ENCODE measurements at places on chromosomes 2 and 18. TPM values are rescaled to one million over a fixed set of nuclear protein-coding genes. Genes with fewer than 3 reads are reported as not detected.

DNA sequence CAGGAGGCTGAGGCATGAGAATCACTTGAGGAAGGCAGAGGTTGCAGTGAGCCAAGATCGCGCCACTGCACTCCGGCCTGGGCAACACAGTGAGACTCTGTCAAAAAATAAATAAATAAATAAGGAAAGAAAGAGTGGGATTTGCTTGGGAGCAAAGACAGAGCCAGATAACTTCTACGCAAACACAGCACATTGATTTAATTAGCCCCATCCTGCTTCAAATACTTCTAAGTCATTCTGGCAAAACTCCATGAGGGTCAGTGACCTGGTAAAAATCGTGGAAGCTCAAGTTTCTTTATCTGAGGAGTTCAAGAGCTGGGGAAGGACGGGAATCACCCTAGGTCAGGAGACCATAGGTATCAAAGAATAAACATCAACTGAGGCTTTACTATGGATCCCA is 70.6 kb upstream of the TCF7L1 start:
- no peaks in the 10 kb centered on the region for H3K36me3 ChIP-seq
- no peaks in the 10 kb centered on the region for H3K27me3 ChIP-seq
- no peaks in the 10 kb centered on the region for H3K4me1 ChIP-seq
- no peak for DNase-seq
- H3K27ac ChIP-seq: no peak overlapping the region

DNA sequence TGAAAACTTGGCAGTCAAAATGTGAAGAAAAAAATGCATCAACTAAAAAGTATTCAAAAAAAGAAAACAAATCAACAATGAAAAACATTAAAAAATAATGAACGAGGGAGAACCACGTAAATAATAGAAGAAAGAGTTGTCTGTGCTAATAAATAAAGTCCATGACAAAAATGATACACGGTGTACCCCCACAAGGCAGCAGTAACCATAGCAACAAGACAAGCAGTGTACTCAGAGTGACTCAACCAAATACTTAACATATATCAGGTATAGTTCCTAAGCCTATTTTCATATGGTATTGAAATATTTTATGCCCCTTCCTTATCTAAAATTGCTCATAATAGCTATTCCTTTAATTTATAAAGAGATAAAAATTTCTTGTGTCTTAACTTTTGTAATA is 162.3 kb upstream of the TMEM200C start:
- no peaks in the 10 kb centered on the region for H3K4me1 ChIP-seq
- no peak overlapping the region for H3K4me3 ChIP-seq
- H3K27me3 ChIP-seq: no peaks in the 10 kb centered on the region
- no peak overlapping the region for H3K27ac ChIP-seq
- no peaks in the 10 kb centered on the region for H3K36me3 ChIP-seq

PAX3 gene
- not detected for total RNA-seq

ZNF804A gene
- 0.41 TPM for total RNA-seq

DNA sequence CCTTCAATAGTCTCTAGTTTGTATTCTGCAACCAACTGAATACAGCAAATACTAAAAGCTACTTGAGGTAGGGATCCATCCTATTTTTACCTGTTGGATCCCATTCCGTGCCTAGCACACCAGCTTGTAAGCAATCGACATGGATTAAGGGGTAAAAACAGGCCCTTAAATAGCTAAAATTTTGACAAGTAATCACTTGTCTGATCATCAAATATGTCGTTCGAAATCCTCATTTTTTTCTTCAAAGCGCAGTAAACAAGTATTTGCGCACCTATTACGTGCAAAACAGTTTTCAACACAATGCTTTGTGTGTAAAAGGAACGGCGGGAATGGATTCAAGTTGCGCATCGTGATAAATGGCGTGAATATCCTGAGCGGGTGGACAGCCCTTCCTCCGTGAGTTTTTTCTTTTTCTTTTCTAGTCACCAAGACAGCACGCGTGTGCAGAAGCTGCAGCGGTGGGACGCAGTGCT is 1.4 kb upstream of the ACVR2A start:
- no peak for DNase-seq
- no peaks in the 10 kb centered on the region for H3K4me1 ChIP-seq
- no peaks in the 10 kb centered on the region for H3K36me3 ChIP-seq

DNA sequence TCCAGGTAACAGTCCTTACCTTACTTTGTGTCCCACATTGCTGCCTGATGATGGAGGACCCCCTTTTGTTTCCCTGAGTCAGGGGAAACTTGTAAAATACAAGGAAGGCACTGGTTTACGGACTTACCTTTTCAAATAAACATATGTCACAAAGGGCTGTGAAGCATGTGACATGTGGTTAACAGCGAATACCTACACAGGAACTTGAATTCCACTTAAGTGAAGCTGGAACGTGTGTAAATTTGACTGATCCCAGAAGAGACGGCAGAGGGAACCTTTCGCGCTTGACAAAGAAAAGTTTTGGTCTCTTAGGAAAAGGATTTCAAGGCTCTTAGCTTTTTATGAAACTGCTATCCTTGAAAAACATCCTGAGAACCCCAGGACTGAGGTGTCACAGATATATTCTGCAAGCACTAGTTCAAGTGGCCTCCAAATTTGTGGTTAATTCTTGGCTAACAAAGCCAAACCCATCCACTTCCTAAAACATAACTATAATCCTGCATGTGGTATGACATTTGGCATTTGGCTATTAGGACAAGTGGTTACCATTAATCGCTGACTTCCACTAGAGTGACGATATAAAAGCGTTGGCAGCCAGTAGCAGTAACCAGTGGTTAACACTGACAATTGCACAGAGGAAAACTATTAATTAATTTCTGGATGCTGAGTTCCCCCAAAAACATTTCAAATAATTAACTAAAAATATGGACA is 55.6 kb downstream of the ITGB6 start:
- H3K4me3 ChIP-seq: no peak overlapping the region
- no peaks in the 10 kb centered on the region for H3K36me3 ChIP-seq
- no peak overlapping the region for H3K27ac ChIP-seq
- H3K27me3 ChIP-seq: no peaks in the 10 kb centered on the region
- DNase-seq: no peak

DNA sequence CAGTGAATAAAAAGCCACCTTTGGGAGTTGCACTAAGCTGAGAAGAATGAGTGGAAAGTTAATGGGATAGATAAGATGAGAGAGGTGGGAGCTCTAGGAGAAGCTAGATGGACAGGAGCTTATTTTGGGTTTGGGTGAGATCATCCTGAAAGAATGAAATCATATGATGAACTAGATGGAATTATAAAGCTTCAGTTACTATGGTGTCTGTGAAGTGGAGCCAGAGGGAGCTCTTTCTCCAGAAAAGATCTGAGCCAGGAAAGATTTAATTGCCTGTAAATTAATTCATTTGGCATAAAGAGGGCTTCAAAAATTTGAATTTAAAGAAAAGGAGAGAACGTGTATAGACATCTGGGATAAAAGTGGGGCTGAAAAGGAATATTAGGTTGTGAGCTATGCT is 10.3 kb downstream of the DNAH6 start:
- no peaks in the 10 kb centered on the region for H3K27me3 ChIP-seq
- no peak for DNase-seq
- no peak overlapping the region for H3K4me3 ChIP-seq
- H3K27ac ChIP-seq: no peak overlapping the region

Measured in prostate gland (tissue), 2 donors.